ENCODE measurements at places on chromosomes 12 and 14.

DNA sequence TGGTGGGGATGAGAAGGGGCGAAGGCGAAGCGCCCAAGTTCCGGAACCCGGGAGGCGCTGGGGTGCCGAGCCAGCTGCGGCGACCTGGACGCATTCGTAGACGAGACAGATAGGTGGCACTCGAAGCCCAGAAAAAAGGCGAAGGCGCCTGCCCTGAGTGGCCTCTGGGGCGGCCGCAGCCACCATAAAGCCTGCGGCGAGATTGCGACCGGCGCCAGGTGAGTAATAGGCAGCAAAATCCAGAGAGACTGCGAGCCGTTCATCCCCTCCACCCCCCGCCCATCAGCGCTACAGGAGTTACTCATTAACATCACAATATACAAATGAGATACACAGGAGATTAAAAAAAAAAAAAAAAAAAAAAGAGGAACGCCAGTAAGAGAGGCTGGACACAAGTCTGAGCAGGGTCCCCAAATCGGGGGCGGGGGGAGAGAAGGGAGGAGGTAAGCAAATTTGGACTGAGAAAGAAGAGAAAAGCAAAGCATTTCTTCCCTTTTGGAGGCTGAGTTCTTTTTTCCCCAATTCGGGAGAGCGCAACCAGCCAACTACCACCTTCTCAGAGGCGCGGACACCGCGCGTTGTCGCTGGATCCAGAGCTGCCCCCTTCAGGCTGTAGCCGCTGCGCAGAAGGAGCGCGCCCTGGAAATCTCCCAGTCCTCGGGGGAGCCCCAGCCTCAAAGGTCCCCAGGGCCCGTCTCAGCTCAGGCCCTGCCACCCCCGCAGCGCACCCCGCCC, 15.7 kb downstream of the TBX3 start:
- no peak for DNase-seq

GRCh38 chr14:77141214-77142004, at the start of gene ZDHHC22:
Gene ZDHHC22, minus strand, starts transcription at chr14:77141791. Its CDS starts 2,053 bp downstream, at chr14:77139738.
- no peak for DNase-seq

- DNase-seq, result peak; percentile 19
Measured at GRCh38 chr12:153080-153746, 60.7 kb downstream of the SLC6A12 start.

GRCh38 chr14:61923348-61923747, 161.1 kb downstream of the SNAPC1 start:
- no peak for DNase-seq

- DNase-seq, result no peak
Measured at GRCh38 chr14:104876251-104876699, 11.2 kb downstream of the CEP170B start.

DNA sequence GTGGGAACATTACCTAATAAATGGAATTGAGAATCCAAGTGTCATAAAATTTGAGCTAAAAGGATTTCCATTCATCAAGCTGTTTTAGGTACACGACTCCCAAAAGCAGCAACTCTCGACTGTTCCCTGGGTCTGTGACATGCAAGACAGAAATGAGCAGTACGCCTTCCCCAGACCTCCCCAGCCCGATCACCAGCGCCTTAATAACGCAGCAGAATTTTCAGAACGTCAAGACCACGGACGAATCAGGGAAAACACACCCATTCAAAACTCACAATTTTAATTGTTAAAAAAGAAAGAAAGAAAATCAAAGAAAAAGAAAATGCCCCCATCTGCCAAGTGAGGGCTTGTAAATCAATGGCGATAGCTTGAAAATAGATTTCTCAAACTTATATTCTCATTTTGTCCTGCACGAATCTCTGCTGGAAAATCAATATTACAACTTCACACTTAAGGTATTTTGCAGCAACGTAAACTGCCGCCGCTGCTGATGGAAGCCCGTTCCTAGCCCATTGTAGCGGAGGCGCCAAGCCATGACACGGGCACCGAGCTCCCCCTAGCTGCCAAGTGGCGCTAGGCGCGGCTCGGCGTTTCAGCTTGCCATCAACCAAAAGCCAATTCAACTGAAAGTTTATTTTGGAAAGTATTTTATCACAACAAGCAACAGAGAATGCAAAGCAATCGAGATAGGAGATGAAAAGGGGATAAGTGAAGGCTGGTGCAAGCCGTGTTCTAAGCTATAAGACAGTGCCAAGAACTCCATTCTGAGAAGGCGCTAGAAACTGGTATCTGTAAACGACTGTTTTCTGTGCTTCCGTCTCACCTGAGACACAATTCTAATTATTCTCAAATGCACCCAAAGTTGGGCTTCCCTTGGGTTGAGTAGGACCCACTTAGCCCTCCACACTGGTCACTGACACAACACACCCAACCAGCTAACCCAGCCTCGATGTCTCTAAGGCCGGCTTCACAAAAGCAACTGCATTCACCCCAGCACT, 5.5 kb downstream of the BCL11B start:
- peak; percentile 74 for DNase-seq
